ENCODE measurements at places on chromosomes 6 and 20. TPM values are rescaled to one million over a fixed set of nuclear protein-coding genes. Genes with fewer than 3 reads are reported as not detected.
A peak's percentile ranks its signal among the peaks of the same experiment; 100 is the strongest.

- H3K27ac ChIP-seq, result no peak overlapping the region
- no peak overlapping the region for H3K4me3 ChIP-seq
- H3K27me3 ChIP-seq, result no peaks in the 10 kb centered on the region
- H3K4me1 ChIP-seq, result peaks cover 2% of the 10 kb centered on the region
- H3K36me3 ChIP-seq, result no peaks in the 10 kb centered on the region
These were observed 9.3 kb upstream of the ARID1B start for GRCh38 chr6:156767603-156768467.

C20orf144 gene
- total RNA-seq, result 0.39 TPM

DNA sequence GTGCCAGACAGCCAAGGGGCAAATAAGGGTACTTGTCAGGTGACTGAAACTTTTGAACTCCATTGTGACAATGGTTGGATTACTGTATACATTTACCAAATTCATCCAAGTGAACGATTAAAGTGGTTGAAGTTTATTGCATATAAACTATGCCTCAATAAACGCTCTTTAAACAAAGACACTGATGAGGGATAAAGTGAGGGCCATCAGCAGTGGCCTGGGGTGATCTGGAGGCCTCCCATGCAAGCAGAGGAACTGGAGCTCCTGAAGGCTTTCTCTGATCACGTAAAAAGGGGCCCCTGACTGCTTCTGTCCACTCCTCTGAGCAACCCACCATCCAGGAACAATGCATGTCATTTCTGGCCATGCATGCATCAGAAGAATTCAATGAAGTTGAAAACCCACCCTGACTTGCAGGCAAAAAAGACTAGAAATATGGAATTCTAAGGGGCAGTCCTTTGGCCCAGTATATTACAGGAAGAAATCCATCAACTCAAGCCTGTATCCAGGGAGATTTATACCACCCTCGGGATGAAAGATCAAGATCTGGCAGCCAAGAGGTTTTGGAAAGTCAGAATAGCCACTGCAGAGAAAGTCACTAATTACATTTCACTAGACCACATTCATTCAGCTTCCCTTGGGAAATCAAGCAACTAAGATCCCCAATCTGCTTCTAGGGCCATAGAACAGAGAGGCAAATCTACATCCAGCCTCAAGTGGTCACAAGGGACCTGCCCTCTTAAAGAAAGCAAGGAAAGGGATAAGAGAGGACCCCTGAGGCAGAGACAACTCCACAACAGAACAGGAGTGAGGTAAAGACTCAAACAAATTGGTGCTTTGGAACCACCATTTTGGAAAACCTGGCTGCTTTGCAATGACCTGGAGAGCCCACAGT is 31.7 kb upstream of the RAB22A start:
- H3K36me3 ChIP-seq, result peaks cover 27% of the 10 kb centered on the region
- no peak overlapping the region for H3K27ac ChIP-seq
- H3K27me3 ChIP-seq, result no peaks in the 10 kb centered on the region
- no peak overlapping the region for H3K4me3 ChIP-seq
- peaks cover 1% of the 10 kb centered on the region for H3K4me1 ChIP-seq

FNDC11 gene
- 0.55 TPM for total RNA-seq

GRCh38 chr20:43744966-43745730 is 18.3 kb upstream of the GTSF1L start:
- DNase-seq, result no peak
- no peak overlapping the region for H3K4me3 ChIP-seq
- no peak overlapping the region for H3K27ac ChIP-seq
- H3K27me3 ChIP-seq, result peaks cover 5% of the 10 kb centered on the region

DNA sequence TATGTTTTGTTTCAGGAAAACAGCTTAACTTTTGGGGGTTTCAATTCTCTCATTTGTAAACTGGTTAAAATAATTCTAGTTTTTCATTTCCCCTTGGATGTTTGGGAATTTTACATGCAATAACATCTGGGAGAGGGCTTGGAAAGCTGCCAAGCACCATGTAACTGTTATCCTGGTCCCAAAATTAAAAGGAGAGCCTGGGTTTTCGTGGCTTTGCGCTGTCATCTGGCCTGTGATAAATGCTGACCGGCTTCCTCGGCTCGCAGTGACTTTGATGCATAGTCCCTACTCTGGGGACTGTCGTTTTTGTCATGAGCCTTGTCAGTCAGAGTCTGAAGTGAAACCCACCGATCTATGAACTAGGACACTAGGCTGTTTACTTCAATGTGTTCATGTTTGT is 12.2 kb downstream of the SLC35F1 start:
- H3K27ac ChIP-seq, result no peak overlapping the region
- H3K27me3 ChIP-seq, result peaks cover 4% of the 10 kb centered on the region
- H3K4me1 ChIP-seq, result no peaks in the 10 kb centered on the region
- H3K4me3 ChIP-seq, result no peak overlapping the region
- no peak for DNase-seq

- H3K27ac ChIP-seq, result no peak within 1 kb of the TSS
- H3K27me3 ChIP-seq, result peaks cover 39% of the 10 kb centered on the region
- no peaks in the 10 kb centered on the region for H3K4me1 ChIP-seq
- no peak for DNase-seq
- no peak within 1 kb of the TSS for H3K4me3 ChIP-seq
These were observed at the start of gene MAS1 for GRCh38 chr6:159890792-159891191. Gene MAS1 (plus strand): TSS chr6:159890988. CDS start chr6:159906956, 15,968 bp downstream.

MEI4 gene
- total RNA-seq, result not detected

GRCh38 chr6:163380216-163380615 is 34.3 kb upstream of the QKI start:
- H3K4me1 ChIP-seq, result no peaks in the 10 kb centered on the region
- DNase-seq, result no peak
- H3K27ac ChIP-seq, result no peak overlapping the region
- no peaks in the 10 kb centered on the region for H3K36me3 ChIP-seq
- no peak overlapping the region for H3K4me3 ChIP-seq

GRCh38 chr6:63963769-63964315 is 328.2 kb downstream of the PHF3 start:
- no peaks in the 10 kb centered on the region for H3K4me1 ChIP-seq
- H3K27me3 ChIP-seq, result no peaks in the 10 kb centered on the region
- no peak for DNase-seq
- H3K36me3 ChIP-seq, result no peaks in the 10 kb centered on the region

DNA sequence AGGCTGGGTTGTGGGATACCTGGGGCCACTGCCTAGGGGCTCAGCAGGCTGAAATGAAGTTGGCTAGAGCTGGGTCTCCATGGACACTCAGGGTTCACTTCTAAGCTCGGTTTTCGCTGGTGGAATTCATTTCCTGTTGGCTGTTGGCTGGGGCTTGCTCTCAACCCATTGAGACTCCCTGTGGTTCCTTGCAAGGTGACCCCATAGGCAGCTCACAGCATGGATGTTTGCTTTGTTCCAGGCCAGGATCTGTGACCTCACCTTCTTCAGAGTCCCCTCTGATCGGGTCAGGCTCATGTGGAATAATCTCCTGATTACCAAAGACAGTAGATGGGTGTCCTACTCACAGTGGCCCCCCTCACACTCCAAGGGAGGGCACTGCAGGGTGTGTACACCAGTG is 229.3 kb downstream of the QKI start:
- no peak overlapping the region for H3K27ac ChIP-seq
- H3K27me3 ChIP-seq, result peaks cover 4% of the 10 kb centered on the region
- H3K4me3 ChIP-seq, result no peak overlapping the region
- H3K4me1 ChIP-seq, result no peaks in the 10 kb centered on the region
- H3K36me3 ChIP-seq, result no peaks in the 10 kb centered on the region
- no peak for DNase-seq

NKAIN2 gene
- not detected for total RNA-seq

GRCh38 chr6:125111219-125111983 is 42.2 kb upstream of the TPD52L1 start:
- H3K27me3 ChIP-seq, result no peaks in the 10 kb centered on the region
- no peak overlapping the region for H3K27ac ChIP-seq
- no peak overlapping the region for H3K4me3 ChIP-seq
- no peak for DNase-seq
- H3K4me1 ChIP-seq, result no peaks in the 10 kb centered on the region
- H3K36me3 ChIP-seq, result peaks cover 1% of the 10 kb centered on the region

CFAP61 gene
- not detected for total RNA-seq

- H3K27me3 ChIP-seq, result peaks cover 17% of the 10 kb centered on the region
- H3K36me3 ChIP-seq, result peaks cover 2% of the 10 kb centered on the region
- H3K4me3 ChIP-seq, result no peak overlapping the region
- H3K4me1 ChIP-seq, result peaks cover 42% of the 10 kb centered on the region
- no peak overlapping the region for H3K27ac ChIP-seq
- no peak for DNase-seq
These were observed 56.5 kb upstream of the PTPN1 start for GRCh38 chr20:50453533-50454244.

DNA sequence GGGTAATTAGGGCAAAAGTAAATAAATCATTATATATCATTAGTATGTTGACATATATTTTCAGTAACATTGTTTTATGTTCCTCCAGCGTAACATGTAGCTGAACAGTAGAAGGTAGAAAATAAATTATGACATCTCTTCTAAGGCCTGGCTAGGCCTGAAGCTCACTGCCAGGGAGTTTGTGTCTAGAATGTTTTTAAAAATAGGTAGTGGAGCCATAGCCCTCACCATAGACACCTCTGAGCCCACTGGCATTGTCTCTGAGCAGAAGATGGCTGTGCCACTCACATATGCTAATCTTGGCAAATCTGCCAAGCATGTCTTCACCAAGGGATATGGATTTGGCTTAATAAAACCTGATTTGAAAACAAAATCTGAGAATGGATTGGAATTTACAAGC is 21.3 kb downstream of the FUCA2 start:
- H3K27ac ChIP-seq, result no peak overlapping the region
- peaks cover 11% of the 10 kb centered on the region for H3K36me3 ChIP-seq
- H3K4me1 ChIP-seq, result no peaks in the 10 kb centered on the region
- DNase-seq, result no peak
- H3K4me3 ChIP-seq, result no peak overlapping the region

DNA sequence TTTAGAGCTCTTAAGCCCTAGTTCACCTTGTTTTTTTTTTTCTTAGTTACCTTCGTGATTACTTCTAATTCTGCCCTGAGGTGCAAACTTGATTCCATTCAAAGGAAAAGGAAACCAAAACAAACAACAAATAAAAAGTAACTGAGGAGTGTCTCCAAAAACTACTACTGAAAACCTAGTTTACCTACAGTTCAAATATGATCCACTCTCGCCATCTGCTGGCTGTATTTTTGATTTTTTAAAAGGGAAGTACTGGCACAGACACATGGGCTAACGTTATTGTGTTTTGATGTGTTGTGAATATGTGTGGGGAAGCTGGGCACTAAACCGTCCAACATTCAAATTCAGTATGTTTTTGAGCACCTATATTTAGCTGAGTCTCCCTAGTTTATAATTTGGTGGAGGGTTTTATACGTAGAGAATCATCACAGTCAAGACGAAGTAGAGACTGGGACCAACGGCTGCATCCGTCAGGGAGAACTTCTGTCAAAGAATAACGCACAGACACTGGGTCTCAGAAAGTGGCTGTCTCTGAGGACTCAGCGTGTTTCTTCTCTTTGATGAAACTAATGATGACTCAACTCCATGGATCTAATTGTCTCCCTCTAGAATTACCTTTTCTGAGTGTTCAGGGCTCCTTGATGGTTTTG is 373.5 kb upstream of the BTBD3 start:
- no peaks in the 10 kb centered on the region for H3K27me3 ChIP-seq
- DNase-seq, result no peak
- H3K4me1 ChIP-seq, result no peaks in the 10 kb centered on the region
- no peaks in the 10 kb centered on the region for H3K36me3 ChIP-seq

DDO gene
- total RNA-seq, result not detected

CHRNA4 gene
- not detected for total RNA-seq

- H3K4me1 ChIP-seq, result no peaks in the 10 kb centered on the region
- no peaks in the 10 kb centered on the region for H3K27me3 ChIP-seq
- H3K36me3 ChIP-seq, result no peaks in the 10 kb centered on the region
These were observed 916.5 kb downstream of the QKI start for GRCh38 chr6:164331026-164331425.

MKKS gene
- total RNA-seq, result 10.0 TPM

SKIC2 gene
- 112 TPM for total RNA-seq

GRCh38 chr6:165545806-165546205 is 117.2 kb downstream of the PDE10A start:
- H3K4me3 ChIP-seq, result no peak overlapping the region
- no peak overlapping the region for H3K27ac ChIP-seq
- H3K27me3 ChIP-seq, result no peaks in the 10 kb centered on the region
- DNase-seq, result no peak
- H3K4me1 ChIP-seq, result no peaks in the 10 kb centered on the region
- no peaks in the 10 kb centered on the region for H3K36me3 ChIP-seq

TRIM10 gene
- total RNA-seq, result not detected

GRCh38 chr6:11108726-11109125 is 2.8 kb downstream of the ERVFRD-1 start:
- no peak overlapping the region for H3K27ac ChIP-seq
- DNase-seq, result no peak
- no peaks in the 10 kb centered on the region for H3K27me3 ChIP-seq

TCF15 gene
- not detected for total RNA-seq

C4B gene
- 5.7 TPM for total RNA-seq

DNA sequence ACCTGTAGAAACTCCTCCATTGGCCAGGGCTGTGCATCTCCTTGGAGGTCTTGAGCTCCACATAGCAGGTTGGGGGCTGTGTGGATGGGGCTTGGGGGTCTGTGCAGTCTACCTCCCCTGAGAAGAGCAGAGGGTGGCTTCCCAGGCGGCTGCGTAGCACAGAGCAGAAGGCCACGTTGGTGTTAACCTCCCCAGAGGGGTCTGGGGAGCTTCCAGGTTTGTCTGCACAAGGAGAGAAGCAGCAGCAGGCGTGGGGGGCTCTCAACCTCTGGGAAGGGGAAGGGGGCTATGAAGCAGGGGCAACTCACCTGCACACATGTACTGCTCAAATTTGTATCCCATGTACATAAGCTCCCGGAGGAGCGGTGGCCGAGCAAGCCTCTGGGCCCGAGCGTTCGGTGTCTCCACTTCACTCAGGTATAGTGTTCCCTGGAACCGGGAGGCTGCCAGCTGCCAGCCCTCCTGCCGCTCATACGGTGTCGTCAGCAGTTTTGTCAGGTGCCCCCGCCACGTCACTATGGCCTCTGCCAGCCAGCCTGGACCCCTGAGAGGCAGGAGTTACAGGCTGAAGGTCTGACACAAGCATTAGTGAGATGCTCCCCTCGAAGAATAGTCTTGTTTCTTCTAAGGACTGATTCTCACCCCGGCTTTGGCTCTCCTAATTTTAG is 1.2 kb downstream of the DXO start:
- peak; percentile 35 for DNase-seq
- peaks cover 17% of the 10 kb centered on the region for H3K36me3 ChIP-seq
- H3K27me3 ChIP-seq, result no peaks in the 10 kb centered on the region
- H3K27ac ChIP-seq, result peak overlapping the region; percentile 99

DNA sequence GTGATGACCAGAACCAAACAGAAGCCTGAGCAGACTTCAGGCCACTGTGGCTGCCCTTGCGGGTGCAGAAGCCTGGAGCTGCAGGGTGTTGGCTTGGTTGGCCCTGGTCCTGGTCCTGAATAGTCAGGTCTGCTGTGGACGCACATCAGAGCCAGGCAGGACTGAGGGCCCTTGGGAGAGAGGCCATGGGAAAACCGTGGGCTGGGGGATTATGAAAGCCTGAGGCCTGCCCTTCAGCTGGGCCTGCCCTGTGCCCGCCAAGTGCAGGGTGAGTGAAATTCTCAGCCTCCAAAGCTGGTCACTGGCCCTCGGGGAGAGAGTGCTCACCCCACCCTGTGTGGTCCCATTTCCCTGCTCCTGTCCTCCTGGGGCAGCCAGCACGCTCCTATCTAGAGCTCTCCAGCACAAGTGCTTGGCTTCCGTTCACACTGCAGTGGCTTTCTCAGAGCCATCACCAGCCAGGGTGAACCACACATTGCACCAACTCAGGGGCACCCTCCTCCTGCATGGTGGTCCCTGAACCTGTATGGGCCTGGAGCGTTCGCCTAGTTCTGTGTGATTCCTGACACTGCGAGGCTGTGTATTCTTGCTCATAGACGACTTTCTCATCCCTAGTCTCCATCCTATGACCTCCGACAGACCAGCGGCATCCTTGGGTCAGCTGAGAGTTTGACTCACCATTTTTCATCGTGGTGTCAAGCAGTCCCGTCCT is 146.1 kb downstream of the TTLL2 start:
- no peak overlapping the region for H3K4me3 ChIP-seq
- no peaks in the 10 kb centered on the region for H3K36me3 ChIP-seq
- no peak for DNase-seq
- H3K27ac ChIP-seq, result no peak overlapping the region

THBD gene
- total RNA-seq, result 0.34 TPM

Measured in activated naive CD8-positive, alpha-beta T cell treated with anti-CD3 and anti-CD28 coated beads, Interleukin-2, amount 10 ng/mL, durations not matched to agents 7 days and 5 days (primary cell).